Hematopoietic multipotent progenitor cell treated with erythropoietin and hydrocortisone succinate and interleukin-3 and kit ligand, for 6 days (in vitro differentiated cells): ENCODE measurements at places on chromosomes 2 and 18.

DNA sequence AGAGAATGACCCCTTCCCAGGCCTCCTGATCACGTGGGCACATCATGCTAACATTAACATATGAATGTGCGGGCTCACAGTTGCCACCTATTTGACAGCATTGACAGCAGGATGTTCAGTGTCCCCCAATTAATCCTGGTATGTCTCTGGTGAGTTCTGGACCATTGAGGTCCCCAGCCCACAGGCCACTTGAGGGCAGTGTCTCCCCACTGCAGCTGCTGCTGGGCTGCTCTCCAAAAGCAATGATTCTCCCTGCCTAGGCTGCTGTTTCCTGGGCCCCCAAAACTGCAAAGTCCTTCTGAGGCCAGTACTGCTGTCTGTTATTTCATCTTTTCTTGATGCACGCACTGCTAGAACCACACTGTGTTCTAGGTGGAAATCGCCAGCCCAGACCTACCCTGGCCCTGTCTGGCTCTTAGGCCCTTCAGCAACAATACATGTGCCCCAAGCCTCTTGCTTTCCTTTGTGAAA lies 52.7 kb upstream of the MAPK4 start:
- DNase-seq = peak; percentile 35

GRCh38 chr2:8234253-8234652 lies 447.6 kb upstream of the ID2 start:
- no peak for DNase-seq

- DNase-seq = peak; percentile 79
Observed at GRCh38 chr2:237774811-237775553, 23.6 kb upstream of the RBM44 start.

GRCh38 chr2:42888321-42889245 lies 96.2 kb upstream of the HAAO start:
- DNase-seq = no peak

DNA sequence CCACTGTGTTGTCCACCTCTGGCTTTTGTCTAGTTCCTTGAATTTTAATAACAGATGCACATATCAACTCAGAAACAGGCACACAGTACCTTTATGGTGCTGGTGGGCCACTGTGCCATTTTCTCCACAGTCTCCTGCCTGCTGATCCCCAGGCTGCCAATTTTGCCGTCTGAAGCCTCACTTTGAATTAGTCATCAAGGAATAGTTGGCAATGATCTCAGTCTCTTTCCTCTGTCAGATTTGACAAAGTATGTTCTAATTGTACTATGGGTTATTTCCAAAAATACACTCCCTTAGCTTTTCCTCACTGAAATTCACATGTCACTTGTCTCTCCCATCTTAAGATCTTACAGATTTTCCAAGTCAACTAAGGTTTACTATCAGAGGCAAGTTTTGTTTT lies 140.7 kb downstream of the ZNF516 start:
- no peak for DNase-seq

GRCh38 chr18:44654573-44654972 lies 26.1 kb upstream of the SETBP1 start:
- no peak for DNase-seq

- peak; percentile 37 for DNase-seq
Observed at GRCh38 chr2:37851428-37851827, 73.7 kb upstream of the RMDN2 start.

GRCh38 chr2:238370094-238370822 lies 49.9 kb downstream of the TRAF3IP1 start:
- no peak for DNase-seq

DNA sequence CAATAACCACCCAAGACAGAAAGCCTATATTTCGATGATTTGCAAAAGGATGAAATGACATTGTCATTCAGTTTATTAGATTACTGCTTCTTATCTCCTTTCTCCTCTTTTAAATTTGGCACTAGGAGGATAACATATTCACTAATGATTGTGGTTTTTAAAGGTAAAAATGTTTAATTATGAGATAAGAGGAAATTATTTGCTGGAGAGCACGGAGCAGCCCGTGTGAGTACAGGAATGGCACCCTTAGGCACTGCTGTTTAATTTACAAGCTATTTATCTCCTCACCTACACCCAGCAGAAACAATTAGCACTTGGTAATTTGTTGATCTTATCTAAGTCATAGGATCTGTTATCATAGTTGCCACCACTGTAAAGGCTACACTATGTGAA lies 87.4 kb upstream of the SP3 start:
- DNase-seq = peak; percentile 44

GRCh38 chr2:226142463-226142862 lies 657.2 kb downstream of the IRS1 start:
- DNase-seq = no peak

DNA sequence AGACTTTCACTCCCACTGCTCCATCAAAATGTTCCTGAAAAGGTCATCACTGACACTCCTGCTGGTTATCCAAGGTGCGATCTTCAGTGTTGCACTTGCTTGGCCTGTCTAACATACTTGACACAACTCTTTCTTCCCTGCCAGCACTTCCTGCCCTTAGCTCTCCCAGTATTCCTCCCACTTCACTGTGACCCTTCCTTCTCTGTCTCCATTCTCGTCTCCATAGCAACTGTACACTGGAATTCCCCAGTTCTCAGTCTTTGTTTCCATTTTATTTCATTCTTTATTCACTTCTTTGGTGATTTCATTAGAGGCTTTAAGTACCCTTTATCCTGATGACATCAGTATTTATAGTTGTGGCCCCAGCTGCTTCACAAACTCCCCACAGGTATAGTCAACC lies 333.0 kb downstream of the IRS1 start:
- no peak for DNase-seq

GRCh38 chr2:235162082-235162836 lies 210.4 kb downstream of the SH3BP4 start:
- no peak for DNase-seq

DNA sequence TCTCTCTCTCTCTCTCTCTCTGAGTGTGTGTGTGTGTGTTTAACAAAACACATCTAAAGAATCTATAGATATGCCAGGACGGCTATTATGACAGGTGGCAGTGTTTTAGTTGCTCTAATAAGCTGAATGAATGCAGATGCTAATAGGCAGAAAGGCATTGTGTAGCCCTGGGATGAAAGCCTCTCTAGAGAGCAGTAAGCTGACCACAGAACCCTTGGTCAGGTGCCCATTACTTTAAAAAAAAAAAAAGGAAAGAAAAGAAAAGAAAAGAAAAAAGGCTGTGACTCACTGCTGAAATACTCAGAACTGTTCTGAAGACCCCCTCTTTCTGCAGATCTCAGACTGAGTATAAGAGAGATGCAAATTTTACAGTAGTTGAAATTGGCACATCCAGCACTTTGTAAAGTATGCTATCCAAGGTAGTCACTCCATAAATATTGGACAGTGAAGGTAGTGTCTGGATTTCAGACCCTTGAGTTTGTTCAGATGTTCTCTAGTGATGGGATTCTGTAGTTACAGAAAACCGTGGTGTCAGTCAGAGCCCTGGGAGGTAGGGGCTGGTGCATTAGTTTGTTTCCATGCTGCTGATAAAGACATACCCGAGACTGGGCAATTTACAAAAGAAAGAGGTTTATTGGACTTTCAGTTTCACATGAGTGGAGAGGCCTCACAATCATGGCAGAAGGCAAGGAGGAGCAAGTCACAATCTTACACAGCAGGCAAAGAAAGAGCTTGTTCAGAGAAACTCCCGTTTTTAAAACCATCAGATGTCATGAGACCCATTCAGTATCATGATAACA lies 30.9 kb downstream of the OSBPL6 start:
- DNase-seq = no peak

DNA sequence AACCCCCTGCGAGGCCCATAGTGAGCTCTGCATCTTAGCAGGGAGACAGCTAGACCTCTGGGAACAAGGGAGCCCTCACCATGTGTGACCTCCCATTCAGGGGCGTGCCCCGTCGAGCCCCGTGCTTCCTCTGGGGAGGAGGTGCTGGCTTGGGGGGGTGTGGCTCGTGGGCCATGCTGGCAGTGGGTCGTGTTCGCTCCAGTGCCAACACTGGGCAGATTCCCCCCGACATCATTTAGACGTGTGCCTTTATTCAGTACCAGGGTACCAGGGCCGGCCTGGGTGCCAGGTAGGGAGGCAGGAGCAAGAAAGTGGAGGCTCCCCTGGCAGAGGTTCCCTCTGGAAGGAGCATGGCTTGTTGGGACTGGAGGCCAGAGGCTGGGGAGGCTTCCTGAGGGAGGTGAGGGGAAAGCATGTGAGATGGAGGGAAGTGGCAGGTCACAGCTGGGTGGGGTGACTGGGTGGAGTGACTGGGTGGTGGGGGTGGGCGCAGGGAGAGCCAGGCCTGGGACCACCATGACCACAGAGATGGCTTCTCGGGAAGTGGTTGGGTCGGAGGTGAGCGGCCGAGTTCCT lies 15.2 kb downstream of the GPC1 start:
- DNase-seq = no peak

DNA sequence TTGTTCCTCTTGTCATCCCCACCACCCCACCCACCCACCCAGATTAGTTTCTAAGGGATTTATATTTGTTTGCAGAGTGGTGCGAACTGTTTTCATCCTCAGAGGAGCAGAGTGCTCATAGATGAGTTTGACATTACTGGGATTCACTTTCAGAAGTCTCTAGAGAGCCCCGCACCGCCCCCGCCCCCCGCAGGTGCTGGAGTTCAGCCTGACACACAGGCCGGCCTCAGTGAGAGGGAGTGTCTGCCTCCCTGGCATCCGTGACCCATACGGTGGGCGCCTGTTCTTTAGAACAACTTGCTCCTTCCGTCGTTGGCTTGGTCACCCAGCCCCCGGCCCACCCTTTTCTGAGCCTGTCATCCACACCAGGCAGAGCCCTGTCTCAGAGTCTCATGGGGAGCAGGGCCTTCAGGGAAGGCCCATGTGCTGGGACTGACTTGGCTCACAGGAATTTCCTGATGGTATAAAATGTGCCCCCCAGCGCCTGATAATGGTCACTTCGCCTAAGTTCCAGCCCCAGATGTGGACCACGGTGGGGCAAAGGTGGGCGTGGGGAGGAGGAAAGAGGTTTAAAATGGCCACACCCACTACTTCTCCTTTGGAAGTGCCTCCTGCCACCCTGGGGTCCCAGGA lies 44.3 kb downstream of the HPCAL1 start:
- DNase-seq = no peak

GRCh38 chr2:43444989-43445645 lies 150.7 kb downstream of the THADA start:
- DNase-seq = peak; percentile 45

DNA sequence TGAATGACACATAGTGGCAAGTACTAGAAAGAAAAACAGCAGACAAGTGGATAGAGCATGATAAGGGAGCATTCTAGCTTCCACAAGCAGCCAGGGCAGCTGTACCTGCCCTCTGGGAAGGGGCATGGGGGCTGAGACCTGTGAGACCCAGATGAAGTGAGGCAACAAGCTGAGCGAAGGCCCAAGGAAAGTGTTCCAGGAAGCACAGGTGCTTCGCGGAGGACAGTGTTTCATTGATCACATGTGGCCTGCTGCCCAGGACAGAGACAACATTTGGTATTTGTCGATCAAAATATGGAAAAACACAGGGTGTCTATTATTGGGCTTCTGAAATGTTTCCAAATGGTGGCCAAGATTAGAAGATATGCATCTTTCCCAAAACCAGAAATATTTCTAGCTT lies 149.1 kb downstream of the ZNF516 start:
- no peak for DNase-seq

DNA sequence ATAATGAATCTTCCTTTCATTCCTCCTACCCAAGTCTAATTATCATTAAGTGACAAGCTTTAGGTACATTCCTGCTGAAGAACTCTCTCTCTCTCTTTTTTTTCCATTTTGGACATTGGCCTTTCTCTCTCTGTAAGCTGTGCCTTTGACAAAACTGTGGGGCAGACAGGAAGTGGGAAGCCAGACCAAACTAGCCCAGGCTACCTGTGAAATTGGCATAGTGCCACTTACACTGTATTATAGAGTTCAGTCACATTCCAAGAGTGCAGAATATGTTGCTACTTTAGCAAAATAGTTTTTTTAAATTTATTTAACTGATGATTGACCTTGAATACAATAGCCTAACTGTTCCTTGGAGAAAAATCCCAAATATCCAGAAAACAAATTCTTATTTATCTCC lies 381.5 kb upstream of the ETAA1 start:
- DNase-seq = no peak

DNA sequence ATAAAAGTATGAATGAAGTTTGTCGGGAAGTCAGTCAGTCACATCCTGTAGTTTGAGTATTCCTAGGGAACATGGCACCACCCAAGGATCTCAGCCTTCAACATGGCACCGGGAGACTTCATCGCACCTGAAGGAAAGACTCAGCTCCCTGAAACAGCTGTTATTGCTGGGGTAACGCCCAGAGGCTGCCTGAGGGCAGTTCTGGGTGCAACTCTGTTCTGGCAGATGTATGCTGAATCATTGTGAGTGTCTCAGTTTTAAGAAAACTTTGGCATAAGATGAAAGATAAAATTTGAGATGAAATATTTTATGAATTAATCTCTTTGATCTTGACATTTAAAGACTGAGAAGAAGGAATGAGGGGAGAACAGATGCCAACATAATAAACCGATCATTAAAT lies 49.9 kb upstream of the SERPINB2 start:
- no peak for DNase-seq

GRCh38 chr18:58975296-58975695 lies 110.6 kb downstream of the ZNF532 start:
- no peak for DNase-seq

GRCh38 chr2:26884486-26884885 lies 36.6 kb downstream of the DPYSL5 start:
- no peak for DNase-seq

- DNase-seq = peak; percentile 67
Observed at GRCh38 chr18:31424383-31424988, 23.1 kb upstream of the DSG3 start.

DNA sequence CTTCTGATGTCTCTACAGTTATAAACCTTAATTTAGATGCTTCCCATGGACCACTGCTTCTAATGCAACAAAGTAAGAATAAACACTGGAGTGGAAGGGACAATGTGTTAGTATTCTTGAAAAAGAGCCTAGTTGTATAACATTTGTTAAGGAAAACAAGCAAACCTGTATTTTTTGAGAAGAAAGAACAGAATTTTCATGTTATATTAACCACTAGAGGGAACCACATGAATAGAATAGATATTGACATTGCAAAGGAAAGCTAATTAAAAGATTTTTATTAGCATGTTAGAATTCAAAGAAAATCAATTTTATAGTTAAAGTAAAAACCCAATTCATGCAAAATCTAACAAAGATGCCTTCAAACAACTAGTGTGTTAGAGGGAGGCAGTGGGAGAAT lies 151.2 kb upstream of the BARD1 start:
- DNase-seq = peak; percentile 10

DNA sequence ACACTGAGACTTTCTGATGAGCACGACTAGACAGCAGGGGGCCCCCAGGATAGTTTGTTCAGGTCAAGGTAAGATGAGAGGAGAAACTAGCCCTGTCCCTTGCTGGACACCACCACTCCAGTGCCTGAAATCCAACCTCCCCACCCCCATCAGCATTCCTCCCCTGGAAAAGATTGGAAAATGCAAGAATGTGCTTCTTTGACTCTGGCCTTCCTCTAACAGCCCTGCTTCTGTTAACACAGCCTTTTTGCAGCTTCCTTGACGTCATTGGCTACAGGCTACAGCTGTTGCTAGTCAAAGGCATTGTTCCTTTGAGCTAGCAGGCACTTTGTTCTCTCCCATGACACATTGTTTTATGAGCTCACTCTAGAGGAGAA lies 20.1 kb upstream of the LTBP1 start:
- DNase-seq = no peak
